ENCODE measurements at places on chromosomes 1 and 21.

- no peak for DNase-seq
These were observed 60.9 kb upstream of the DISP3 start for GRCh38 chr1:11418056-11418455.

DNA sequence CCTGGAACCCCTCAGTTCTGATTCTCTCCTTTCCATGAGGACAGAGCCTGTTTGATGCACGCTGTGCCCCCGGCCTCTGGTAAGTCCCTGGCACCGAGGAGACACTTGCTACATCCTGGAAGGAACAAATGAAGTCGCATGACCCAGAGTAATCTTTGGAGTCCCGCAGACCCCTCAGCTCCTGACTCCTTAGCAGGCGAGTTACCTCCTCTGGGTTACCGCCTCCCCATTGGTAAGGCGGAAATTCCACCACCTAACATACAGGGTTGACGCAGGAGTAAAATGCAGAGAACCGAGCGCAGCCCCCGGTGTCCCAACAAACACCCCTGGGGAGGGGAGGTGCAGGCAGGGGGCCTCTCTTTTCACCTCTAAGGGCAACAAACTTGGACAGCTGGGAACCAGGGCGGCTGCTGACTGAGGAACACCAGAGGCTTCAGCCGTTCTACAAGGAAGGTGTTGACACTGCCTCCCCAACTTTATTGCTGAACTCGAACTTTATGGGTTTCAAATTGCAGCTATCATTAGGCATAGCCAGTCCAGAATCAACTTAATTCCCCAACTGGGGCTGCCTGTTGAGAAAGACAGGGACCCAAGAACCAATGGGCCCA is 115.3 kb upstream of the IFFO2 start:
- no peak for DNase-seq

DNA sequence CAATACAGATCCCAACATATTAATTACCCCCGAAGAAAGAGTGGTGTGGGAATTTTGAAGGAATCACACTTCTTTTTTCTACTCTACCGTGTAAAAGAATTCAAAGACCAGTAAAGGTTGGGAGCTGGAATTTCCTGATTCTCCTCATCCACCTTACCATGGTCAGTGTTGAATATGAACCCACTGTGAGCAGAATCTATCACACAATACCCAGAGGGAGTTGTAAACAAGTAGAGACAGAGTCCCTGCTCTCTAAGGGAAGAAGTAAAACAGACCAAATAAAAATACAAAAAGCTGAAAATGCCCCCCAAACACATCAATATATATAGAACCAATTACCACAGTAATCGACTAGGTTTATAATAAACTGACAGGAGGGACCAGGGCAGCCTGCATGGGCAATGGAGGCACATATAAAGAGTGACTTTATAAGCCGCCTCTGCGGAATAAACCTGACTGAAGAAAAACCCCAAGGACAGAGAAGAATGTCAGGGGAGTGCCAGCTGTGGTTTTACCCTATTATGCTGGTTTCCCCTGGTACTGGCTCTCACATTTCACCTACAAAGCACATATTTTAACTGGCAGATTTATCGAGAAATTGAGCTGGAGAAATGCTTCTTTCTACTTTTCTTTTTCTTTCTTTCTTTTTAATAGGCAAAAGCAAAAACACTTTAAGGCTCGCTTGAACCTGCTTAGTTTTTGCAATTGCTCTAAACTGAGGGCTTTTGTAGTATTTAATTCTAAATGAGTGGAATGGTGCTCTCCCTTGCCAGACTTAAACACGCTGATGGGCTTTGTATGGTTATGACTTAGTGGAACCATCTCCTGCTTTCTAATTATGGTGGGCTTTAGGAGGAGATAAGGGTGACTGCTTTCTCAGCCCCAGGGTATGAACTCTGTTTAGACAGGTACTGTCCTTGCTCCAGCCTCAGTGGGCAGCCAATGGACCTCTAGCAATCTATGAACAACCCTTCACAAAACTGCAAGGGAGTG is 244.8 kb downstream of the ASTN1 start:
- DNase-seq, result no peak

DNA sequence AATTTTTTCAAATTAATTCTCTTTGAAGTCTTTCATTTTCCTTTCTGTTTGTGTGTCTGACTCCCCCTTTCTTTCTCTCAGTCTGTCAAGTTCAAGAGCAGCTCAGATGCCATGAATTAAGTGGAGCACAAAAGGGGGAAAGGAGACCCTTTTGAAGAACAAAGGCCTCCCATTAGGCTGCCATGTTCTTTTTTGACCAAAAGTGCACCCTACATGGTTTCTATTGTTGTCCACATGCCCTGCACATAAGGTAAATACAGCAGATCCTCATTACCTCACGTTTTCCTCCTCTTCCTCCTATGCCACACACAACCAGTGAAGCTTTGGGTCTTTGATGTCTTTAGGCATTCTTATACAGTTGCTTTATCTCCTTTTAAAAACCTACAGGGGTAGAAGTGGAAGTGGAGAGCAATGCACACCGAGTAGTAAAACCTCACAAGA is 47.7 kb downstream of the POU2F1 start:
- DNase-seq, result no peak

GRCh38 chr1:197519741-197520334 is 251.8 kb downstream of the CRB1 start:
- DNase-seq, result no peak

DNA sequence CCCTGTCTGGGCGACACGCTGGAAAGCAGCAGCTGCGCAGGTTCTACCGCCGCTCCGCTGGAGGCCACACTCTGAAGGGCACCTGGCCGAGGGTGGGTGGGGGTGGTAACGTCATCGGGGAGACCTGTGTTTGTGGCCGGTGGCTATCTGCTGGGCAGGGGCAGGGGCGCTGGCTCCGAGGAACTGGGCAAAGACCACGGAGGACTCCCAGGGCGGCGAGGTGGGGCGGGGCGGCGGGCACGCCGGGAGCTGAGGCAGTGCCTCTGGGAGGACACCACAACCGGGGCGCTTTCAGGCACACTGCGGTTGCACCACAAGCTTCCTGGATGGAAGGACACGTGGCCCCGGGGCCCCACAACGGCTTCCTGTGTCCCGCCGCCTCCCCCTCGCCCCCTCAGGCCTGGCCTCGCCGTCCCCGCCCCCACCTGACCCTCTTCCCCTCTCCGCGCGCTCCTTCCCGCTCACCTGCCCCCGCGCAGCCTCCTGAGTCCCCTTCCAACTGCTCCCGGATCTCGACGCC is 3.3 kb upstream of the DENND2D start:
- DNase-seq, result no peak
